ENCODE measurements at places on chromosomes 4 and X. TPM values are rescaled to one million over a fixed set of nuclear protein-coding genes. Genes with fewer than 3 reads are reported as not detected.

GRCh38 chrX:35743331-35743730, 54.8 kb upstream of the MAGEB16 start:
- DNase-seq: no peak

DNA sequence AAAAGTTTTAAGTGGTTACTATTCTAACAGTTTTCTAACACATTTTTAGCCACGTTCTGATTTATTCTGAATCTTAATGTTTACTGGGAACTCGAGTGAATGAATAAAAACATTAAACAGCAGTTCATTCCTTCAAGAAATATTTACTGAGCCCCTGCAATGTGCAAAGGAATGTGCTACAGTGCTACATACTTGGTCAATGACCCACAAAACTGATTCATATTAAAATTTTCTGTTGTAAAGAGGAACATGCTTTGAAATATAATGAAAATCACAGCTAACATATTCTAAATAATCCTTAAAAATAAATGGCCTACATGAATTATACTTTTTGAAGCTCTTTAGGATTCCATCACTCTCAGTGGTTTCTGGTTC, 78.7 kb downstream of the ARAP2 start:
- no peak for DNase-seq

- no peak for DNase-seq
Measured at GRCh38 chr4:182019148-182019652, 224.0 kb upstream of the TENM3 start.

GRCh38 chr4:42824278-42824977, 68.1 kb upstream of the GRXCR1 start:
- DNase-seq: no peak

DNA sequence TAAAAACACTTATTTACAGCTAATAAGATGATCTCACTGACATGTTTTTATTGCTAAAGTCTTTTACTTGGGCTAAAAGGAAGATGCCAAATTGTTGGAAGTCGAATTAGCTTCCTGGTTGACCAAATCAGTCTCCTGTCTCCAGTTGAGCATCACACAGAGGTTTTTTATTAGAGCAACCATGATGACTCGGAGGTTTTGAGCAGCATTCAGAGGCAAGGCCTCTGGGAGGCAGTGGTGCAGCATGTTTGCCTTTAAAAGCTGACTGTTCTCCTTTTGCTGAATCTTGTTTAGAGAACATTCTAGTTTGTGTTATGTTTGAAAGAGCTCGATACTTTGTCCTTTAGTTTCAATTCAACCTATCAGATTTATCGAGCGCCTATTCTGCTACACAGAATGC, 2.1 kb downstream of the UCHL1 start:
- no peak for DNase-seq

DNA sequence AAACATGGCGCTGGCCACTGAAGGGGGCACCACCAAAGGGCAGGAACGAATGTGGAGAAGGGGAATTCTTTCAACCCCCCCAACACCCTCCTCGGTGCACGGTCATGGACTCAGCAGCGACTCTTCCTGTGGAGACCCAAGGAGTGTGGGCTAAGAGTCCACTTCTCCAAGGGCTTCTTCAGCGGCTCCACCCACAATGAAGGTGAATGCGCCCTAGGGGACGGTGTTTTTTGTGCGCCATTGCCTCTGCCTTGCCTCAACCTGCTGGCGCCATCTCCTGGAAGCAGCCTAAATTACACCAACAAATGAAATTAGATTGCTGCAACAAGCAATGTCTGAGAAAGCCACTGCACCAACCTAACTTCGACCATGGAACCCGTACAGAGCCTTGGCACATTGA, 169.2 kb upstream of the MAGEB18 start:
- no peak for DNase-seq

GRCh38 chr4:140152751-140153418, 1.1 kb downstream of the MAML3 start:
- peak; percentile 86 for DNase-seq

- no peak for DNase-seq
Measured at GRCh38 chr4:151930372-151930771, 169.6 kb upstream of the GATB start.

The FRAS1 gene
- 16.4 TPM for total RNA-seq

The CCDC149 gene
- 16.1 TPM for total RNA-seq

The GLRB gene
- total RNA-seq: 3.2 TPM

The TKTL2 gene
- total RNA-seq: not detected

The C4orf33 gene
- 3.9 TPM for total RNA-seq

The CFP gene
- total RNA-seq: 11.8 TPM

The GASK1B gene
- 41.7 TPM for total RNA-seq
